ENCODE measurements at places on chromosomes 2 and 18.
A peak's percentile ranks its signal among the peaks of the same experiment; 100 is the strongest.

DNA sequence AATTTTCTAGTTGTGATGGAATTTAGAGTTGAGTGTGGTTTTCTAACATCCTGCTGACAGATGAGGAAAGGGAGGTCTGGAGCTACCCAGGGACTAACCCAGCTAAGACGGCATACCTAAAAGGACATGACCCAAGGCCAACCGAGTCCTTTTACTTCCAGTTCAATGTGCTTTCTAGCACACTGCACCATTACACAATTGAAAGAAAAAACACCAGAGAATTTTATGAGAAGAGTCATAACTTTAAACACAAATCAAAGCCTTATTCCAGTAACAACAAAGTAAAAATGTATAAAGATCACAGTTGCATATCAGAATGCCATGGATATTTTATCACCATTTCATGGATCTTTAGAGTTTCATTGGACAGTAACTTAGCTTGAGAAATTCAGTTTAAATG is 480.3 kb downstream of the MEIS1 start:
- no peak for DNase-seq

- no peak for DNase-seq
Measured at GRCh38 chr2:235749121-235749770, 255.4 kb downstream of the AGAP1 start.

DNA sequence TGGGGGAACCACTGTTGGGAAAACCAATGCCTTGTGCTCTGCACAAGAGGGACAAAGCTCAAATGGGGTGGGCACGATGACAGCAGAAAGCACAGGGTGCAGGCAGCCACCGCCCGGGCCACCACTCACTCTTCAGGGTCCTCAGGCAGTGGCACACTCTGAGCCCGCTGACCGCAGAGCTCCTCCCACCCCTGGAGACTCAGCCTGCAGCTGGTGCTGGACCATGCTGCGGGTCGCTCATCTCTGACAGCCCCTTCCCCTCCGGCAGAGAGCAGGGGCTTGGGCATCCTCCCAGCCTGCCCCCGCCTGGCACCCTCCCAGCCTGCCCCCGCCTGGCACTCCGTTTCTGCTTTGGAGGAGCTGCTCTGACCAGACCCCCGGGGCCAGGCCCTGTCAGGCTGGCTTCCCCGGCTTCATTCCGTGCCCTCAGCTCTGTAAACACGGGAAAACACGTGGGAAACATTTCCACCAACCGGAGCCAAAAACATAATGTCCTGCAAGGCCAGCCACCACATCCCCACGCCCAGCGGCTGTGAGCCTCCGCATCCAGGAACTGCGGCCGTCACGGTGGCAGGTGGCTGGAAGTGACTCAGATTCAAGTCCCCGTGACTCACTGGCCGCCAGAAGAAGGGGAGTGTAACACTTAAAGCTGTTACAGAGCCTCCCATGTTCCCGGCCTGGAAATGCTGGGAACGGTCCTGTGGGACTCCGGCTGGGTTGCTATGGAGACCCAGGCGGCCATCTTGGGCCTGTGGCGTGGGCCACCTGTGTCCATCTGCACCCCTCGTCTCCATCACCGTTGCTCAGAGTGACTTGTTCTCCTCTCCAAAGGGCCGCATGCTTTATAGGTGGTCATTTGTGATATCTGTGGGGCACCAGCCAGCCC is 6.8 kb upstream of the SNED1 start:
- DNase-seq, result no peak

DNA sequence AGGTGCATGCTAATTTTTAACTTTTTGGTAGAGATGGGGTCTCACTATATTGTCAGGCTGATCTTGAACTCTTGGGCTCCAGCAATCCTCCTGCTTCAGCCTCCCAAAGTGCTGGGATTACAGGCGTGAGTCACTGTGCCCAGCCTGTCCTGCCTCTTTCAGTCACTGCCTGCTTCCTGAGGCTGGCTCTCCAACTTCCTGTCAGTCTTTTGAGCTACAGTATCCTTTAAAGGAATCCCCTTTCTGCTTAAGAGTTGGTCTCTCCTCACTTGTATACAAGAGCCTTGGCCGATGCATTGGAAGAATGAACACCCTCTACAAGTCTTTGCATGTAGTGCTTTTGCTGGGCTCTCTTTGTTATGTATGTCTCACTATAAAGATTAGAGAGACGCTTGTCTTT is 88.4 kb upstream of the SMAD2 start:
- no peak for DNase-seq

GRCh38 chr2:241821460-241822263 is 12.7 kb downstream of the NEU4 start:
- DNase-seq, result no peak

GRCh38 chr2:147223119-147223518 is 621.7 kb upstream of the ACVR2A start:
- DNase-seq, result no peak

DNA sequence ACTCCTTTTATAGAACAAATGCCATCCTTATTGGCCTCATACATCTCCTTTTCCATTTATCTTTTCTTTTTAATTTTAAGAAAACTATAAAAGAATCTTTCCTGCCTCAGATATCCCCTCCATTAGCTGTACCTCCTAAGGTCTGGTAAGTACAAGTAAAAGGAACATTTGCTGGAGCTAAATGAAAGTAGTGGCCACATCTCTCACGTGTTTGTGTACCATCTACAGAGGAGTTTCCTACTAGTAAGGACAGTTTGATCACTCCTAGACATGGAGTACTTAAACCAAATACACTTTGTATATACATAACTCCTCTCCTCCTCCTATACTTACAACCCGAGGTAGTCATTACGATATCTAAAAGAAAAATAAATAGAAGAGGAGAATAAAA is 504.8 kb downstream of the LRRTM4 start:
- no peak for DNase-seq

- no peak for DNase-seq
Measured at GRCh38 chr2:10655074-10655473, 34.7 kb downstream of the NOL10 start.

GRCh38 chr2:23286758-23287704 is 97.9 kb upstream of the KLHL29 start:
- no peak for DNase-seq

DNA sequence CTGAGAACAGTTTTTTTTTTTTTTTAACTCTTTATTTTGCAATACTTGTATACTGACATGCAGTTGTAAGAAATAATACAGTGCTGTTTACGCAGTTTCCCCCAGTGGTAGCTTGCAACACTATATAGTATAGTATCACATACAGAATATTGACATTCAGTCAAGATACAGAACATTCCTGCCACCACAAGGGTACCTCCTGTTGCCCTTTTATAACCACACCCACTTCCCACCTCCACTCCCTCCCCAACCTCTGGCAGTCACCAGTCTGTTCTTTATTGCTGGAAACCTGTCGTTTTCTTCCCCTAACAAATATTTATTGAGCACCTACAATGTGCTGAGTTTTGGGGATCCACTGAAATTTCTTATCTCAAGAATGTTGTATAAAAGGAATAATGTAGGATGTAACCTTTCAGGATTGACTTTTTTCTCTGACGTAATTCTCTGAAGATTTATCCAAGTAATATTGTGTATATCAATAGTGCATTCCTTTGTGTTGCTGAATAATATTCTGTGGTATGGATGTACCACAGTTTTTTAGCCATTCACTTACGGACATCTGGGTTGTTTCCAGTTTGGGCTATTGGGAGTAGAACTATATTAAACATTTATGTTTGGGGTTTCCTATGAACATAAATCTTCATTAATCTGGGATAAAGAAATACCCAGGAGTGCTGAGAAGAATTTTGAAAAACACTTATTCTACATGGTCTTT is 51.4 kb upstream of the EML6 start:
- no peak for DNase-seq

DNA sequence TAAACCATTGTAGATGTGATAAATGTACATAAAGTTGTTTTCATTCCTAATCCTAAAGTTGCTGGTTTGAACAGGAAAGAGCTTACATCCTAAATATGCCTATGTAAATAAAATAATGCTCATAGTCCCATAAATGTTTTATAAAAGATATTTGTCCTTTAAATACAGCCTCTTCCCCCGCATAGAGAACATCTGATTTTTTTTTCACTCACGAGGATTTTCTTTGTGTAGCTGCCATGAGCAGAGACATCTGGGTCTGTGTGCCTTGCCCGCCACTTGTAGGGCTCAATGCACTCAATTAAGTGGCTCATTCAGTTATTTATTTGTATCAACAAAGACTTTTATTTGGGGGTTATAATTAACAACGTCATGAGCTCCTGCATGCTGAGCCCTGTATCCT is 72.8 kb downstream of the SOWAHC start:
- DNase-seq, result no peak

- no peak for DNase-seq
Measured at GRCh38 chr2:105405291-105405690, 6.4 kb upstream of the FHL2 start.

DNA sequence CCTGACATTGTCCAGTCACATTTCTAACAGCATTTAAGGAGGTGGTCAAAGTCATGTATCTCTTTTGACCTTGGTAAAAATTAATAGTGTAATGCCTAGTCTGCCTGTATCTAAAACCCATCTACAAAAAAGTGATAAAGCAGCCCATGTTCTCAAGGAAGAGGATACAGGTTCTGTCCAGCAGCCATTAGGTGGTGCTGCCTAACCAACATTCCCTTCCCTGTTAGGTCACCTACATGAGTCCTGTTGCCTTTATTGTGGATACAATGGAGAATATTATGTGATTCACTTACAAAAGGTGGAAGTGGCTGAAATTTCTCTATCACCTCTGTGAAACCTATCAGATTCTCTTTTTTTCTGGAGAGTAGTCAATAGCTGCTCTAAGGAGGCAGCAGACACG is 52.5 kb downstream of the AQP4 start:
- no peak for DNase-seq

- peak; percentile 80 for DNase-seq
Measured at GRCh38 chr2:201118121-201118960, 2.4 kb downstream of the CFLAR start.

- DNase-seq, result no peak
Measured at GRCh38 chr2:96241227-96241626, 24.6 kb downstream of the TMEM127 start.

DNA sequence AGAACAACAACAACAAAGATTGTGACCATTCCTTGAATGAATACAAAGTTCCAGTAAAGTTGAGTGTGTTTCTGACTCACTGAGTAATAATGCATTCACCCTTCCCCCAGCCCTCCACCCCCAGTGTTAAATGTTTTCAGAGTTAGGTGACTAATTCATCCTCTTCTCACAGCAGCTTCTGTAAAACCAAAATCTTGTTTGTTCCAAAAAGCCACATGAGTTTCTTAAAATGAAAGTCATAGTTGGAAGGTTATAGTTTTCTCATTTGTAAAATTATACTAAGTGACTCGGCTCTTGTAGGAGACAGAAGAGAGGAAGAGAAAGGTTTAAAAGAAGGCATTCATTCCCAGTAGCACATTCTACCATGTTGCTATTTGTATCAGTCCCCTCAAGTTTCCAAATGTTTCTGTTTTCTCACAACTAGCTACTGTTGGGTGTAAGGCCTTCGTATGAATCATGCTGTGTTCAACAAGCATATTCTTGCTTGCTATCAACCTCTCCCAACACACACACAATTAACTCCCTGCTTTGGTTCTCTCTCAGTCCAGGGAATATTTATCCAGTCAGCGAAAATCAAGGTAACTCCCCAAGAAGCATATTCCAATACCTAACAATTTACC is 75.3 kb downstream of the MBD2 start:
- DNase-seq, result peak; percentile 49

DNA sequence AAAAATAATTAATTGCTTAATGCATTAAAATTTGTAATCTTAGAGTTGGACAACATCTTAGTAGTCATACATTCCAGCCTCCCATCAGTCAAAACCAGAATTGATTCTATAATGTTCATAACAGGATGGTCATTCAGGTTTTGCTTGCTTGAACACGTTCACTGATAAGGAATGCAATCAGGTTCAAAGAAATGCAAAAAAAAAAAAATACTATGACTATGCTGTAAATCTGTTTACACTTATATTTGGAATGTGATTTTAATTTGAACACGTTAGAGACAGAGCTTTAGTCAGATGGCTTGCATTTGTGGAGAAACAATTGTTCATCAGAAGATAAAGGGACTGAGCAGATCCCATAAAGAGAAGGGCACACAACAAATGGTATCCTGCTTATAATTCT is 131.3 kb upstream of the UNC80 start:
- DNase-seq, result no peak

GRCh38 chr2:41840702-41841551 is 206.9 kb upstream of the PKDCC start:
- DNase-seq, result peak; percentile 92

- no peak for DNase-seq
Measured at GRCh38 chr2:99725820-99726219, 236.0 kb upstream of the REV1 start.

GRCh38 chr2:23420840-23421476 is 36.0 kb downstream of the KLHL29 start:
- DNase-seq, result no peak

- no peak for DNase-seq
Measured at GRCh38 chr18:41858761-41859555, 96.1 kb upstream of the PIK3C3 start.

DNA sequence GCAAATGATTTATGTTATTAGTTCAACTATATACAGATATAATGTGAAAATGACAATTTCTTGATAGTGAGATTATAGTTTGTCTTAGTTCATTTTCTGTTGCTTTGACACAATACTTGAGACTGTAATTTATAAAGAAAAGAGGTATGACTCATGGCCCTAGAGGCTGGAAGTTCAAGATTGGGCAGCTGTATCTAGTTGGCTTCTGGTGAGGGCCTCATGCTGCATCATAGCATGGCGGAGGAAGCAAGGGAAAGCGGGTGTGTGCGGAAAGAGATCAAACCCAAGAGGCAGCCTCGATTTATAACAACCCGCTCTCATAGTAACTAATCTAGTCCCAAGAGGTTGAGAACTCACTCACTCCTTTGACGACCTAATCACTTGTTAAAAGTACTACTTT is 11.4 kb downstream of the PLEKHA3 start:
- no peak for DNase-seq

- no peak for DNase-seq
Measured at GRCh38 chr18:32280188-32280783, 90.4 kb downstream of the MEP1B start.

GRCh38 chr18:58234359-58234741 is 190.3 kb downstream of the NEDD4L start:
- no peak for DNase-seq

GRCh38 chr2:242034996-242035814 is 165.7 kb downstream of the RTP5 start:
- DNase-seq, result no peak

DNA sequence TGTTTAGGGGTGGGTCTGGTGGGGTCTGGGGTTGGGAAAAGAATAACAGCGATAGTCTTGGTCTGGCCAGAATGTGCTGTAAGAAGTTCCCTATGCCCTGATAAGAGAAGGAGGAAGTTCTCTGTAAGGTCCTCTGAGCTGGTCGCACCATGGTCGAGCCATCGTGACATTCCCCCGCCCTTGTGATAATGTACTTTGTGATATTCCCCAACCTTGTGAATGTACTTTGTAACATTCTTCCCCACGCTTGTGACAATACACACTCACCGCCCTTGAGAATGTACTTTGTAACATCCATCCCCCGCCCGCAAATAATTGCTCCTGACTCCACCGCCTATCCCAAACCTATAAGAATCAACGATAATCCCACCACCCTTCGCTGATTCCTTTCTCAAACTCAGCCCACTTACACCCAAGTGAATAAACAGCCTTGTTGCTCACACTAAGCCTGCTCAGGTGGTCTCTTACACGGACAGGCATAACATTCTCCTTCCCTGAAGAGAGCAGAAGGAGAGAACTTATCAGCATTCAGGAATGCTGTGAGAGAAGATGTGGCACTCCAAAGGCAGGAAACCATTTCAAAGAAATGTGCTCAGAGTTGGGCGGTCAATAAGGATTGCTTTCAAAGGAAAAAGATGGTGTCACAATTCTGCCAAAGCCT is 17.8 kb upstream of the DUSP19 start:
- no peak for DNase-seq

Measured in stimulated activated CD8-positive, alpha-beta memory T cell treated with anti-CD3 and anti-CD28 coated beads, Interleukin-4, amount 100 ng/mL, for 24 hours (primary cell).